Jurkat, Clone E6-1 (cell line): ENCODE measurements at places on chromosomes 2 and 18.
A peak's percentile ranks its signal among the peaks of the same experiment; 100 is the strongest.

DNA sequence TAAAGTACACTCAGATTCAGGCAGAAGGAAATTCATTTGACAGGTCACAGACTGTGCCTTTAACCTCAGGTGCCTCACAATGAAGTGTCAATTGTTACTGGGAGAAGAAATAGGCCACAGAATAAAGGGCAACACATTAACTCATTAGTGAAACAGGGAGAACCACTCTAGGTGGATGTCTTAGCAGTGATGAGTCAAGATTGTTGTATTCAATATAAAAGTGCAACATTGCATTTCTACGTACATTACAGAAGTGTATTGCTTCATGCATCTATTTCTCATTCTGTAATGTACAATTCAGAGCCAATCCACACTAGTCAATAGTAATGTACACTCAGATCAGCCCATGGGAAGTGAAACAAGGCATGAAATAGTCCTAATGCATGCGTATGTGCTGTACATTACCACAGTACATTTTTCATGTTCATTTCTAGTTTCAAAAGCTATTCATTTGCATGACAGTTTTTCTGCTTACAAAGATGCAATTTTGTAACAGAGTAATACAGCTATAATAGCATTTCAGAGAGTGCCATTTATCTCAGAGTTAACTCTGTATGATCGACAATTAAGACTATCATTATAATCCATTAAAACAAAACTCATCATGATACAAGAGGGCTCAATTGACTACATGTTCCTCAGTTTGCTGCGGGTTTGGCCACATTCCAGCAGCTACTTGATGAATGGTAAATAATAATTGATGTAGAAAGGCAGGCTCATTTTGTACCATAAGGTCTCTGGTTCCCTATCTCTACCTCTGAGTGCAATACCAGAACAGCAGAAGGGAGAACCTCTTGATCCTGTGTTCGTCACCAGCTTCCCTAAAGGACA is 12.2 kb upstream of the ARL5A start:
- no peak for DNase-seq

DNA sequence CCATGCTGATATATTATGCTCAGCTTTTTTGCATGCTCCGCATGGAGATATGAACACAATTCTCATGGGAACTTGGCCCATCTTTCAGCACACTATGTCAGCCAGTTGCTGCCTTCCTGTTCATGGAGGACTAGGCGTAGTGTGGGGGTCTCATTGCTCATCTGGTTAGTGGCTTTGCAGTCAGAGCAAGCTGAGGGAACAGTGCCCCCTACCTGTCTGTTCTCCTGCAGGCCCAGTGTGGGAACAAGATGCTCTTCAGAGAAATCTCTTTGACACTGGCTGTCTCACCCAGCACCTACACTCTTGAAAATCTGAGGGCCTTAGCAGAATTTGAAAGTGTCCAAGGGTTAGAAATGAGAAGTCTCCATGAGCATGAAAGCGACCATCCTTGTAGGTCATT is 47.1 kb downstream of the SPTBN1 start:
- DNase-seq = peak; percentile 75

- no peak for DNase-seq
Measured at GRCh38 chr2:165192729-165193128, 11.1 kb downstream of the SCN3A start.

GRCh38 chr2:67797801-67798540 is 264.8 kb downstream of the C1D start:
- DNase-seq = no peak

DNA sequence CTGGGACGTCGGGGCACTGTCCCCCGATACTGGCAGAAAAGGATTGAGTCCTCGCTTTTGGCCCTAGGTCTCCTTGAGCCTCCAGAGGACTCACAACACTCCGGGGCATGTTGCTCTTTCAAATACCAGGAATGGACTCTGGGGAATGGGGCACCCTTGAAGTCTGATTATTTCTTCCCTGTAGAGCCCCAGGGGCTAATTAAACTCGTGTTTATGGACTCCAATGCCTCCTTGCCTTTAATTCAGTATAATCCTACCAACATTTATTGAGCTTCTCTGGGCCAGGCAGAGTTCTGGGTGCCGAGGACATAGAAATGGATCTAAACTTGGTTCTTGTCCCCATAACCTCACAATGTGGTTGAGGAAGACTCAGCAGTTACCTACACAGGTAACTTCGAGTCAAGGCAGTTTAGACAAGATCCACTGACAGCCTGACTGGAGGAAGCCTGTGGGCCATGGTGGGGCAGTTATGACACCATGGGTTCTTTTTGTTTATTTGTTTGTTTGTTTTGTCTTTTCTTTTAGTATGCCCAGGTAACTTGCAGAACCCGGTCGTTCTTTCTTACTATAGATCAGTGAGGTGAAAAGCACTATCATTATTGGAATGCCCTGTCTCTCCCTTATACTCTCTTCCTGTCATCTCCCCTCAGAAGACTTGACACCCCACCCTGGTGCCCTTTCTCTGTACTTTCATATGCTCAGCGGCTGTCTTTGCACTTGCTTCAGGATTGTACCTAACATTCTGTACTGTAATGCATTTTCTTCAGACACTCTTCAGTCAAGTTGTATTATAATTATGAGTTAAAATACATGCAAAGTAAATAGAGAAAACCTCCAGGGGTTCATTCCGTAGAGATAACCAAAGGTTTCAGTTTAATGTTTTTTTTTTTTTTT is 3.2 kb downstream of the CFLAR start:
- DNase-seq = no peak

DNA sequence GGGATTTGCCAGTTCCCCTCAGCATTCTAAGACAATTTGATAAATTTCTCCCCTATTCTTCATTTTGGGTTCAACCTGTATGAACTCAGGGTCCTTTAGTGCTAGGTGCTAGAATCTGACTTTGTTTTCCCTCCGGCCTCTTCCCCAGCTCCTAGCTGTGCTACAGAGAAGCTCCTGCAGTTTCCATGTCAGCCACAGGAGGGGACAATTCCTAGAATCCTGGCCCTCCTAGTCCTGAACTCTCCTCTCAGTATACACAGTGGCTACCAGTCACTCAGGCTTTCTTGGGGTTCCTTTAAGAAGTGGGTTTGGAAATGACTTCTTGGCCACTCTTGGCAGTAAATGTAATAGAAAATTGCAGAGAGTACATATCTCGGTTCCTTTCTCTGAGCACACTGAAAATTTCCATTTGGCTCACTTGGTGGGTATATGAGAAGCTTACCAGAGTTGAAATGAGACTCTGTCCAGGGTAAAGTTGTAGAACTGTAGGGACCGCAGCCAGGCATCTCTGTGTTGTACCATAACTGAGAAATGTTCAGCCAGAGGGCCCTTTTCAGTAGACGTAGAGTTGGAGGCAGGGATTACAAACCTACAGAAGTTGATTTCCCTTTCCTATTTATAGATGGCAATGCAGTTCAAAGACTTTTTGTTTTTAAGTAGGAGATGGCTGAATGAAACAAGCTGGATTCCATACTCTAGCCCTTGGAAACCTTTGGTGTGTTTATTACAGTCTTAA is 5.0 kb upstream of the CHST10 start:
- DNase-seq = no peak

- DNase-seq = no peak
Measured at GRCh38 chr2:166762746-166763145, 125.5 kb upstream of the XIRP2 start.

DNA sequence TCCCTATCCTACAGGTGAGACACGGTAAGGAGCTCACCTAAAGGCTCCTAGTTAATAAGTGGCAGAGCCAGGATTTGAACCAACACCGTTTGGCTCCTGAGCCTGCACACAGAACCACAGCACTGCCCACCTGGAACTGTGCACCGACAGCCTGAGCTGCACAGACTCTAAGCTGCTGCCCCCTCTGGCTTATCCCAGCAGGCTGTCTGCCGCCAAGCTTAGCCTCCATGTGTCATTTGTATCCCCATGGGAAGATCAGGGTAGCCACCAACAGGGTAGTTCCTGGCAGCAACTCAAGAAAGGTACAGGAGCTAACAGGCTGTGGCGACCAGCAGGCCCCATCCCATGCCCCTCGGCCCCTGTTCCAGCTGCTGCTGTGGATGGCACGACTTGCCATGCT is 135.7 kb downstream of the LRRC30 start:
- no peak for DNase-seq

DNA sequence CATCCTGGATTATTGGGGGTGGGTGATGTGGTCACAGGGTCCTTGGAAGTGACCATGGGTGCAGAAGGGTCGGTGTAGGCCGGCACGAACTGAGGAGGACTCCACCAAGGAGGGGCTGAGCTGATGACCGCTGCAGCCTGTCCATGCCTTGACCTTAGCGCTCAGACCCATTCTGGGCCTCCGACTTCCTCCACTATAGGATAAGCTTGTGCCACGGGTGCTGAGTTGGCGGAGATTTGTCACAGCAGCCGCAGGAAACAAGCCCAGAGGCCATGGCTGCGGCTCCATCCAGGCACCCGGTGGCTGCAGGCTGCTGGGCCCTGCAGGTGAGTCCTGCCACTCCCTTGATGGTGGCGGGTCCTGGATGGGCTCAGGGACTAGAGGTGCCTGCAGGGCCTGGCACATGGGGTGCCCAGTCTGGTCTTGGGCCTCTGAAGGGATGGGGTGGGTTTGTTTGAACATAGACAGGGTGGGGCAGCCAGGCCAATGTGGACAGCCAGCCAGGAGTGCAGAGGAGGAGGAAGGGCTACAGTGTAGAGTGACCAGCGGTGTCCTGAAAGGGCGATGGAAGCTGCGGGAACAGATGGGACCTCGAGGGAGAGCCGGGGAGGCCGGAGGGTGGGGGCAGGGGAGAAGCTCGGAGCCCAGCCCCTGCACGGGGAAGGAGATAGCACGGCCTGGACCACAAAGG is 84.8 kb downstream of the SEPTIN10 start:
- DNase-seq = no peak

DNA sequence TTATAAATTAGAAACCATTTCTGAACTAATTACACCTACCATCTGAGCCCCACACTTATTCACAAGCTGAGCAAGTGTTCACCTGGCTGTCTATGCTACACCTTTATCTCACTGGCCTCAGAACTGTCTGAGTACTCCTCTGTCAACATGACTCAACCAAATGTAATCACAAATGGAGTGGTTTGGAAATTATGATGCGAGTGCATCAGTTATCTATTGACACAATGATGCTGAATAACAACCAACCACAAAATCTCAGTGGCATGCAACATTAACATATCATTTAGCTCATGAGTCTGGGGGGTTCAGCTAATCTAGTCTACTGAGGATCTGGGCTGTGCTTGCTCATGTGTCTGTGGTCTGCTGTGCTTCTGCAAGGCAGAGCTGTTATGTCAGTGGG is 184.2 kb upstream of the NXPH2 start:
- no peak for DNase-seq

DNA sequence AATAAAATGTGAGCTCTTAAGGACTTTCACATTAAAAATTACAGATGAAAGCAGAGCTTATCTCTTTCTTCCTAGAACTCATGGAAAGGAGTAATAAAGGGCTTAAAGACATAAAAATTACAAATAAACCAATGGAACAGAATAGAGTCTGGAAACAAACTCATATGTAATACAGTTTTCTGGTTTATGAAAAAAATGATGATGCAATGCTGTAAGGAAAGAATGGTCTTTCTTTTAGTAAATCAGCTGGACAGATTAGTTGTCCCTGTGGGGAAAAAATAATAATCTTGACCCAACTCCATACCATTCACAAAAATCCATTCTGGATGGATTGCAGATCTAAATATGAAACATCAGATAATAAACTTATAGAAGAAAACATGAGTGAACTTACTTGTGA is 54.2 kb downstream of the TMEM185B start:
- DNase-seq = no peak

DNA sequence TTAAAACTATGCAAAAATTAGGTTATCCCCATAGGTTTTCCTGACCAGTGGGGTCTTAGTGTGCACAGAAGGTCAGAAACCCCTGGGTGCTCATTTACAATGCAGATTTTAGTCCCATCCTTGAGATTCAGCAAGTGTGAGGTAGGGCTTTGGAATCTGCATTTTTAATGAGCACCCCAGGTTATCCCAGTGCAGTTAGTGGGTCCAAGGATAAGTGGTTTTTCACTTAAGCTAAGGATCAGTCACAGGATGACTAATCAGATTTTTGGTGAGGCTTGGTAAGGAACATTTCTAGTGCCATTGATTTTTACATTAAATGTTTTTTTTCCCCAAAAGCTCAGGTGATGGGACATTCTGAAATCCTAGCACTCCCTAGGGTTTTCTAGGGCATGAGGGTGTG is 50.7 kb upstream of the MGAT5 start:
- no peak for DNase-seq

DNA sequence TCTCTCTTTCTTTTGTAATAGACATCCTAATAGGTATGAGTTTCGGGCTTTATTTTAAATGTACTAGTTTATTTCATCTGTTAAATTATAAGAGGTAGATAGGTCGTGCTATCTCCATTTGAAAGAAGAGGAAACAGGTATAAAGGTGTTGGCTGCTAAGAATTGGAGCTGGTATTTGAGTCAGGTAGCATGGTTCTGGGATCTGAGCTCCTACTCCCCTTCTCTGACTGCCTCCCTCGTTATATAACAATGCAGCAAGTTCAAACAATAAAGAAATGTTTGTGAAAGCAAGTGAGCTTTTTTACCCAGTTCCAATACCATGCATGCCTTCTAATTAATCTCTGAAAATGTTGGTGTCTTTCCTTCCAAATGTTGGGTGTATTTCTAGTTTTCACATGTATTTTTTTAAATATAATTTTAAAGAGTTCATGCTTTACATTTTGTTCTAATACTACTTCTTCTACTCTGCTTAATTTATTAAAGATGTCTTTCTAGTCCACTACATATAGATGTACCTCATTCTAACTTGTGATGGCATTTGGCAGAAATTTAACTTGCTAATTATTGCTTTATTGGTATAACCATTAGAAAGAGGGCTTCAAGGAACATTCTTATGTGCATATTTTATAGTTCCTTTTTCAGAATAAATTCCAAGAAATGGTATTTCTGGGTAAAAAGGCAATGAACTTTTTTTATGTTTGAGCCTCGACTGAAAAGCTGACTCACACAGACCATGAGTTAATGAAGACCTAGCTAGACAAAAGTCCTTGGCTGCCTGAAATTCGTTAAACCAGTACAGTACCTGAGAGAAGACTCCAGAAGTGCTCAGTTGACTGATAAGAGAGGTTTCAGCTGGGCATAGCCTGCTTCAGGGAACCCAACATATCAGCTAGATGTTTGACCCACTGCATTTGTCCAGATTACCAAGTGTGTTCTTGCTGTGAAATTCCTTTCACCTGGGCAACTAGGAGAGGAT is 133.5 kb downstream of the CERS6 start:
- no peak for DNase-seq
